ENCODE measurements at places on chromosomes 13 and 19.

DNA sequence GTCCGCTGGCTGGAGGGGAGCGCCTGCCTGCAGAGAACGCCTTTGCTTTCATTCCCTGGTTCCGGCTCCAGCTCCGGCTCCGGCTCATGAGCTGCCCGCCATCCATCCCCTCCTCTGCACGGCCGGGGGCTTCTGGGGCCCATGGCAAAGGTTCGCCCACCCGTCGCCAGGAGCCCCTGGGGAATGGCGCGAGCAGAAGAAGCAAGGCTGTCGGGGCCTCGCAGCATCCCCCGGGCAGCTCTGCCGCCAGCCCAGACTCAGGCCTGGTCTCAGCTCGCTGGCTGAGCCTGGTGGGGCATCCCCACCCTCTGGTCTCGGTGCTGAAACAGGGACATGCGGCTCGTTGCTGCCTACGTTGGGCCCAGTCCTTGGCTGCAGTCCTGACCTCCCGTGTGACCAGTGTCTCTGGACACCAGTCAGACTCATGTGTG is 96.8 kb downstream of the KDM4B start:
- DNase-seq, result no peak

GRCh38 chr19:47020132-47020805 is 632 bp downstream of the NPAS1 start:
- DNase-seq, result no peak

- no peak for DNase-seq
These were observed 1.5 kb downstream of the RNF6 start for GRCh38 chr13:26220575-26220974.

- no peak for DNase-seq
These were observed 171.0 kb upstream of the TSC22D1 start for GRCh38 chr13:44747179-44747578.

DNA sequence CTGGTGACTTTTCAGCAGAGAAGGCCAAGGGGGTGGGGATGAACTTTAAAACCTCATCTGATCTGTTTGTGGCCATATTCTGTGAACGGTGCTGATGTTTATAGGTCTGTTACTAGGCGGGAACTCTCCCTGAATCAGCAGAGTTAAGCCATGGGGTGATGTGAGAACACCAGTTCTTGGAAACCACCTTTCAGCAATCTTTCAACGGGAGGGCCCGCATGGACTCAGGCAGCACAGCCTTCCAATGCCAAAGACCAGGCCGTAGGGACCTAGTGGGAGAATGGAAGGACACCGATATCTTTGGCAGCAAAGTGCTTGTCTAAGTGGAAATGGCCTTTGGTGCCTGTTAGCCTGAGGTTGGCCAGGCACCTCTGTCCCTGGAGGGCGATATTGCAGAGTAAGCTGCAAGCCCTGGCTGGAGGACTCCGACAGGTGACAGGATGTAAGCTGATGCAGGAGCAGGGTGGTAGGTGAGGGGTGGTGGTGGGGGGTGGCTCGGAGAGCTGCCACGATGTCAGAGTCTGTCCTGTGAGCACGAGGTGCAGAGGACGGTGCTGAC is 57.0 kb downstream of the ERCC5 start:
- DNase-seq, result no peak
